ENCODE measurements at places on chromosomes 1 and 21.

DNA sequence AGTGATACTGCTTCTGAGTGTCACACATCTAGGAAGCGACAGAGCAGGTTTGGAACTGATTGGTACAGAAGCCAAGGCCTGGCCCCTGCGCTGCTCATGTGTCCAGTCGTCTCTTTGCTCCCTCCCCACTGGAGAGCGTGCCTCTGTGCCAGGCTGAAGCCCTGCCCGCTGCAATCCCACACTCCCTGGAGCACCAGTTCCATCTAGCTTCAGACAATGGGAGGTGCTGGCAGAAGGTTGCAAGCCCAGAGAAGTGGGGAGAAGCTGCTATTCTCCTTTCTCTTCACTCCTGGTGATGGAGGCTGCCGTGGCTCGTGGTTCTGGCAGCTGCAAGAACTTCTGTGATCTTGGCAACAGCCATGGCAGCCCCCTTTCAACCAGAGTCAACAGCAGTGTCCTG lies 250.9 kb downstream of the MATN1 start:
- no peak for DNase-seq

GRCh38 chr1:78091215-78091813 lies 45.5 kb downstream of the GIPC2 start:
- no peak for DNase-seq

- no peak for DNase-seq
These were observed 19.3 kb downstream of the GNPAT start for GRCh38 chr1:231260351-231260750.

- DNase-seq: peak; percentile 96
These were observed 24.4 kb downstream of the SNAP47 start for GRCh38 chr1:227759341-227760300.

DNA sequence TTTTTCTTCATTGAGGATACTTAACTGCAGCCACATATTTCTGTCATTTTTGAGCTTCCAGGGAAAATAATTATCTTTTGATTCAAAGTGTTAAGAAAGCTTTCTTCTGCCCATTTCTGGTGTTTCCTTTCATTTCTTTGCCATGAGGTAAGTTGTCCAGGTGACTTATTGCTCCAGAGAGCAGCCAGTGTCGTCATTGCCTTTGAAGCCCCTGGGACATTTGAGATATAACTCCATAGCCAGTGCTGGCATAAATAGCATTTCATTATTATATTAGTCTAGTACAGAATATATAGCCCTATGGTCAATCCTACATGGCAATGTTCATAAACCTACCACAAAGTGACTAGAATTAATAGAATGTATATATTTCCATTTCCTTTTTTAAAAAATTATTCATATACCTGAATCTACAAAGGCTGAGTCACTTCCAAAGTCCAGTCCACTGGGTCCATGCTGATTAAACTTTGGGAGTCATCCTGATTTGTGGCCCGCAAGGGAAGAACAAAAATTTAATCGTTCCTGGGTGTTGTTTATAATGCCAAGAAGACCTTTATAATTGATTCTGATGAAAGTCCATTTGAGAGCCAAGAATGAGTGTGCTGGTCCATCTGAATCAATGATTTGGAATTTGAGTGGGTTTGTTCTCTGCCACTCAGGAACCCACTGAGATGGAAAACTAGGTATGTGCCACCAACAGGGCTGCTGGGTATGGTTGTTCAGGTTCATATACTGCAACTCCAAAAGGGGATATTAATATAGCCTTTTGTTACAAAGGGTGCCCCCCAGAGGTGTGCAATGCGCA lies 221.8 kb upstream of the PLXNA2 start:
- DNase-seq: no peak

DNA sequence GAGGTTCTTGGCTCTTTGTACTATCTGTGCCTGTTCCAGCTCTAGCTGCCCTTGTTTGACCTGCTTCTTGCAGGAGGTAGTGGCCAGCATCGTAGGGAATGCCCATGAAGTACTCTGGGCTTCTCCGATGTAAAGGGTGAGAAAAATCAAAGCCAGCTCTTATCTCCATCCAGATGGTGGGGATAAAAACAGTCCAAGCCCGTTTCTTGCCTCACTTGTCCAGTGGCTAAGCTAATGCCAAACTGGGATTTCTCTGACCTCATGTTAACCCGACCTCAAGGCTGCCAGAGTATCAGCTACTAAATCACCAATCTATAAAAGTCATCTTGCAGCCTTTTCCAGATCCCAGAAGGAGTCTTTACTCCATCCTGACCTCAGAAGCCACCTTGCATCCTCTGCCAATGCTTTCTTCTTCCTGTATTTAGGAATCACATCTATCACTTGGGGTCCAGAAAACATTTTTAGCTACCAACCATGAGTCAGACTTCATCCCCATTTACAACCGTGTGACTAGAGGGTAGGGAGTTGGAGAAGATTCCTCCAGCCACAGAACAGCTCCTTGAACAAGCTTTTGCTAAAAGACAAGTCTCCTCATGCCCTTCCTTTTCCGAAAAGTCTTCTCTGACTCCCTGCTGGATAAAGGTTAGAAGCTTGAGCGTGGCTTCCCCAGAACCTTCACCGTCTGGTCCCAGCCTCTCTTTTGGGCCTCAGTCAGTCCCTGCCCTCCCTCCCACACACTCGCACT lies 35.9 kb downstream of the KCNC4 start:
- DNase-seq: no peak

DNA sequence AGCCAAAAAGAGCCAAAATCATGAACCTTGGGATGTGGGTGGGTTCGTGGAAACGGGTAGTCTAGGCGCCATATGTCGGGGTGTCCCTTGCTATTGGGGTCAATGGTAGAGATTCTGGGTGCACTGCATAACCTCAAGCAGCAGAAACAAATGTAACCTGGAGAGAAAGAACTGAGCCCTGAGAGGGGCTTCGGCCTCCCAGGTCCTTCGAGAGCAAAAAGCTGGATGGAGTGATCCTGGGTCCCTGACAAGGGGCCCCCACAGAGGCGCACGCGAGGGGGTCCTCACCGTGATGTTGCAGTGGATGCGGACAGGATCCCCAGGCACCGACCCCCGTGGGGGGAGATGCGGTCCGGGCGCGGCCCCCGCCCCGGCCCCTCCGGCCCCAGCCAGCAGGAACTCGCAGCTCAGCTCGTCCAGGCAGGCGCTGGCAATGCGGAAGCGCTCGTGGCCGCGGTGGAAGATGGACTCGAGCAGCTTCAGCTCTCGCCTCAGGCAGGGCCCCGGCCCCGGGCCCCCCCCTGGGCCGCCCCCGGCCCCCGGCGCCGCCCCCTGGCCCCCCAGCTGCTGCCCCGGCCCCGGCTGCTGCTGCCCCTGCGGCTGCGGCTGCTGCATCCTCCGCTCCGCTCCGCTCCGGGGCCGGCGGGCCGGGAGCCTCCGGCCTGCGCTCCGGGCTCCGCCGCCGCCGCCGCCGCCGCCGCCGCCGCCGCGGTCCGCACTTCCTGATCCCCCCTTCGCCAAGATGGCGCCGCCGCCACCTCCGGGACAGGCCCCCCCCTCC lies at the start of gene UBE2Q1:
TSS of gene UBE2Q1 (minus strand) at position 724 of the 781 bp plus-strand sequence. CDS start at position 615, 109 bp downstream.
- no peak for DNase-seq

- DNase-seq: peak; percentile 40
These were observed 545 bp downstream of the PATJ start for GRCh38 chr1:61742620-61743430.

GRCh38 chr1:55717111-55717510 lies 501.9 kb upstream of the USP24 start:
- DNase-seq: peak; percentile 70

DNA sequence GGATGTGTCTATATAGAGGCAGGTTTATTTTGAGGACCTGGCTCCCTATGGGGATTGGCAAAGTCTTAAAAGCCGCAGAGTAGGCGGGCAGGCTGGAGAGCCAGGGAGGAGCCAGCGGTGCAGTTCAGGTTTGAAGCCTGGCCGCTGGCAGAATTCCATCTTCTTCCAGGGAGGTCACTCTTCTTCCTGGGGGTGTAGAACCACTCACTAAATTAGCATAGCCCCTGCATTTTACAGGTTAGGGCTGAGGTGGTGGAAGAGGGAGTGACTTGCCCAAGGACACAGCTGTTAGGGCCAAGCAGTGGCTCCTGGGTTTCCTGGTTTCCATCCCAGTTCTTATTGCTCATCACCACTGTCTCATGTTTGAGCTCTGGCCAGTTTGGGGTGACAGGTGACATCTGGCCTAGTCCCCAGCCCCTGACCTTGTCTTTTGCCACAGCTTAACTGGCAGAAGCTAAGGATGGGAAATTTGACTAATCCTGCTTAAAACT lies 1.4 kb downstream of the PINK1 start:
- DNase-seq: peak; percentile 44

DNA sequence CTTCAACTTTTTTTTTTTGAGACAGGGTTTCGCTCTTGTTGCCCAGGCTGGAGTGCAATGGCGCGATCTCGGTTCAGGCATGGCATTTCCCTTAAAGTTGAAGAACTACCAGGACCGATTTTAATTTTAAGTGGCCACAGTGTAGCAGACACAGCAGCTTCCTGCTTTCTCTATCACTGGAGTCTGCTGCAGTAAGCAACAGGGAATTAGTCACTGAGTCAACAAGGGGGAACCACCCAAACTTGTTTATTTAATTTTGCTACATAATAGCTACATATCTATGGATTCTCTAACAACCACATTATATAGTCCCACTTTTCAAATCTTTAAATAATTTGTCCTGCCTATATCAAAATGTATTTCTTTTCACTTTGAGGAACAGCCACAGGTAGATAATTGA lies 12.5 kb upstream of the TNNI3K start:
- no peak for DNase-seq

DNA sequence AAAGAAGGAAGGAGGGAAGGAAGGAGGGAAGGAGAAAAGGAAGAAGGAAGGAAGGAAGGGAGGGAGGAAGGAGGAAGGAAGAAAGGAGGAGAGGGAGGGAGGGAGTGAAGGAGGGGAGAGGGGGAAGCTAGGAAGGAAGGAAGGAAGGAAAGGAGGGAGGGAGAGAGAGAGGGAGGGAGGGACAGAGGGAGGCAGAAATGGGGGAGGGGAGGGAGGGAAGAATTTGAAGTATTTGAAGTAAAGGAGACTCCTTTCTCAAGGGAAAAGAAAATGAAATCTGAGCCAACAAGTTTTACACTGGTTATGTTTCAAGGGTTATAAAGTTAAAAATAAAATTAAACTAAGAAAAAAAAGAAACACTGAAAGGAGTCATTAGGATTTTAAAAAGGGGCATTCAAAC lies 431.4 kb downstream of the BRINP3 start:
- no peak for DNase-seq

DNA sequence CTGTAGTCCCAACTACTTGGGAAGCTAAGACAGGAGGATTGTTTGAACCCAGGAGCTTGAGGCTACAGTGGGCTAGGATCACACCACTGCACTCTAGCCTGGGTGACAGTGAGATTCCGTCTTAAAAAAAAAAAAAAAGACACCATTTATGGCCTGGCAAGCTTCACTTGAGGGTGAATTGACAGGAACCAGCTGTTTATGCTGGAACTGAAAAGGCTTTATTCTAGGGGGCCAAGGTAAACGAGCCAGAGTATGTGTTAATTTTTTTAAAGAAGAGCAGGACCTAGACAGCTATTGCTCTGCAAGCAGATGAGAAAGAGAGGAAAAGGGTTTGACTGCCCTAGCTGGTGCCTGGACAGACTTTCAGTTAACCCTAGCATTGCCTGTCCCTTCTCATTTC lies 37.0 kb downstream of the S100A6 start:
- no peak for DNase-seq

DNA sequence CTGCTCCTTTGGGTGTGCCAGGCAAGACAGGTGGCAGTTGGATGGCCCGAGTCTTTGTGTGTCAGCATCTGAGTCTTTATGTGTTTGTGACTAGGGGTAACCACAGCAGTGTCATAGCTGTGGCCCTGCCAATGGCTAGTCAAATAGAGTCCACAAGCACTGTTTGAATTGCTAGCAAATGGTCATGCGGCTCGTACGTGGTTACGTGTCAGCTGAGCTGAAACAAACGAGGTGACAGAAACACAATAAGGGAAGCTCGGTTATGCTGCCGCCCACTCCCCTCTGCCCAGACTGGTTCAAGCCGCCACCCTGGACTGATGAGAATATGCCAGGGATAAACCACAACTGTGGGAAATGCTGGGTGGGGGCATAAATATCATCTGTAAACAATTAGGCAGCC lies 174.3 kb upstream of the LMO4 start:
- peak; percentile 10 for DNase-seq

- no peak for DNase-seq
These were observed 24.1 kb upstream of the ZSWIM5 start for GRCh38 chr1:45230537-45230936.

- DNase-seq: peak; percentile 92
These were observed 85.2 kb downstream of the HLCS start for GRCh38 chr21:36881228-36881627.

GRCh38 chr1:226335661-226336060 lies 26.7 kb upstream of the LIN9 start:
- DNase-seq: no peak

DNA sequence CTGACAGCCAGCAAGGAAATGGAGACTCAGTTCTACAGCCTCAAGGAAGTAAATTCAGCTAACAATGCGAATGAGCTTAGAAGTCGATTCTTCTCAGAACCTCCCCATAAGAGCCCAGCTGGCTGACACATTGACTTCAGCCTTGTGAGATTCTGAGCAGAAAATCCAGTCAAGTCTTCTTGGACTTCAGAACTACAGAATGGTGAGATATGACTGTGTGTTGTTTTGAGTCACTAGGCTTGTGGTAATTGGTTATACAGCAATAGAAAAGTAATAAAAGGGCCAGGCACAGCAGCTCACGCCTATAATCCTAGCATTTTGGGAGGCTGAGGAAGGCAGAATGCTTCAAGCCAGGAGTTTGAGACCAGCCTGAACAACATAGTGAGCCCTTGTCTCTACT lies 161.8 kb upstream of the IVNS1ABP start:
- no peak for DNase-seq

- no peak for DNase-seq
These were observed 55.5 kb downstream of the TLR5 start for GRCh38 chr1:223087291-223088255.

GRCh38 chr1:91827087-91827458 lies 58.9 kb downstream of the TGFBR3 start:
- no peak for DNase-seq

DNA sequence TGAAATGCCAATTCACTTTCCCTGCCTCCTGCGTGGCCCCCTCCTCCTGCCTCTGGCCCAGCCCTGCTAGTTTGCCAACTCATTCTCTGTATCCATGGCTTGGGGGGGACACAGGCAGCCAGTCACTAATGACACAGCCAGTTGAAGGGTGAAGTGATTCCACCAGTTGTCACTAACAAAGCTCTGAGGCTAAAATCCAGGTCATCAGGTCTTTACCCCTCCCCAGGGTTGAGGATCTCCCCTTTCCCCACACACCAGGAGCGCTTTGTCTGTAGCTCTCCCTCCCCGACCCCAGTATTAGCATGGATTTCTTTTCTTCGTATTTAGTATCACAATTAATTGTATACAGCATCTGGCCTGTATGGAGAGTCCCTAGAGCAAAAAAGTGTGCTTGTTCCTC lies 394.1 kb downstream of the RRAGC start:
- DNase-seq: no peak

- no peak for DNase-seq
These were observed 347.4 kb downstream of the PTPRU start for GRCh38 chr1:29583727-29584126.

Measured in fibroblast of skin of scalp (primary cell).